ENCODE measurements at places on chromosomes 7 and 10.

GRCh38 chr10:119817991-119818888 is 54.4 kb downstream of the MCMBP start:
- peak; percentile 22 for DNase-seq

DNA sequence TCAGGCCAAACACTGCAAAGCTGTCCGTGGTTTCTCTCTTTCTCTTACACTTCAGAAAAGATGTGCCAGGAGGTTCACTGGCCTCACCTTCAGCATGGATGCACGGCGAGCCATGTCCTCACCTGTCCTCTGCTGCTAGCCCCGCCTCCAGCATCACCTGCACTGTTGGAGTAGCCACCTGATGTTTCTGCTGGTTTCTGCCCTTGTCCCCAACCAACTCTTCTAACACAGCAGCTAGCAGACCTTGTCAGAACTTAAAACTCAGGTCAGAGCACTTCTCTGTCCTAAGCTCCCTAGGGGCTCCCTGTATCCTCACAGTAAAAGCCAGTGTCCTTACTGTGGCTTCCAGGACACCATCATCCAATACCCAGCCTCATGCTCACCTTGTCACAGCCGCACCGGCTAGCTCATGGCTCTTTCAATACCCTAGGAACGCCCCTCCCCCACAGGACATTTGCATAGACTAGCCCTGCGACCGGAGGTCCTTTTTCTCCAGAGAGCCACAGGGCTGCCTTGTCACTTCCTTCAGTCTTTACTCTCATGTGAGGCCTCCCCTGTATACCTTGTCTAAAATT is 15.2 kb downstream of the PALD1 start:
- no peak for DNase-seq

DNA sequence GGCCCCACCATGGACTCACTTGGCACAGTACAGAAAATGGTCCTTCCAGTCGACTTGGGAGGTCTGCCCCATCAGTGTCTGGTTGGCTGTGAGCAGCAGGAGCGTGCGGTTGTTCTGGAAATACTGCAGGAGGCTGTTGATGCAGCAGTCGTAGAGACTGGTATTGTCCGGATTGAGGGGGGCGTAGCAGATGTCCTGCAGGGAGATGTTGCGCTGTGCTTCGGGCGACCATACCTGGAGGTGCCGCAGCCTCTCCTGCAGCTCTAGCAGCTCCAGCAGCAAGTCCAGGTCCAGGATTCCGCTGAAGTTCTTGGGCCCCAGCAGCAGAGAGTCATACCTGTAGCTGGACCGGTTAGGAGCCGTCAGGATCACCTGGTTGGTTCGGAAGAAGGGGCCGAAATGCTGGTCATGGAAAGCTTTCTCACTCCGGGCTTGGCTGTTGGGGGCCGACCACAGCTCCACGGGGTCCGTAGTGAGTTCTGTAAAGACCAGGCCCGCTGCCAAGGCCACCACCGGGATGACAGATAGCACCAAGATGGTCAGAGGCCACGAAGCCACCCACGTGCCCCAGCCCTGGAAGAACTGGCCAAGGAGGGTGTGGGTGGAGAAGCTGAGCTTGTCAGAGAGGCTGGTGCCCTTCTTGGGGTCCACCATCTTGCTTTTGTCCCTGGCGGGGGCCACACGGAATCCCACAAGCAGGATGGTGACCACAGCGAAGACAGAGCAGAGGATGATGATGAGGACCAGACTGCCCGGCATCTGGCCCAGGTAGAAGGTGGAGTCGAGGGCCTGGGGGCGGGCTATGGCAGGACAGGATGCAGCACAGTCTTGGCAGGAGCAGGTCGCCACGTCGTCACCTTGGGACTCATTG is 2.1 kb downstream of the NPC1L1 start:
- no peak for DNase-seq

GRCh38 chr10:102241444-102242117 is at the start of gene PITX3:
Gene PITX3, minus strand, starts transcription at chr10:102241512. Its CDS starts 9,432 bp downstream, at chr10:102232080.
- peak; percentile 91 for DNase-seq

DNA sequence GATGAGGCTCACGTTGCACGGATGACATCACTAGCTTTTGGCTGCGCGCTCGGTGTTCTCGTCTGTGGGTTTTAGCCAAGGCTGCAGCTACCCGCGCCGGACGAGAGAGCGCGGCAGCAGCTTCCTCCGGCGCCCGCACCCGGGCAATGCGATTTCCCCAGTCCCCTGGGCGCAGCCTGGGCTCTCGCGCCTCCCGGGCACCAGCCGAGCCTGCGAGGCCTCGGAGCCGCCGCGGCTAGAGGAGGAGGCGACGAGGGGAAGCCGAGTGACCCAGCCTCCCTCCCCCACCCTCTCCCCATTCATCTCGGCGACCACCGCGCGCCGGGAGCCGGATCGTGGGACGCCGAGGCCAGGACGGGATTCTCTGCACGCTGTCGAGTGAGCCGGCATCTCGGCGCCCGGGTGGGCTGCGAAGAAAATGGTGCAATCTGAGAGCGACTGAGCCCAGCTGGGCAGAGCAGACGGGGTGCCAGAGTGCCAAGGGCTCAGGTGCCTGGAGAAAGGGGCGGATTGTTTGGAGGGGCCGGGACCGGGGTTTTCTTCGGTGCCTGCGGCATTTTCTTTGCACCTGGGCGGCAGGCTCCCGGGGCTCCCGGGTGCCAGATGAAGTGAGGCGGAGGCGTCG is 1.2 kb upstream of the TMEM178B start:
- no peak for DNase-seq

DNA sequence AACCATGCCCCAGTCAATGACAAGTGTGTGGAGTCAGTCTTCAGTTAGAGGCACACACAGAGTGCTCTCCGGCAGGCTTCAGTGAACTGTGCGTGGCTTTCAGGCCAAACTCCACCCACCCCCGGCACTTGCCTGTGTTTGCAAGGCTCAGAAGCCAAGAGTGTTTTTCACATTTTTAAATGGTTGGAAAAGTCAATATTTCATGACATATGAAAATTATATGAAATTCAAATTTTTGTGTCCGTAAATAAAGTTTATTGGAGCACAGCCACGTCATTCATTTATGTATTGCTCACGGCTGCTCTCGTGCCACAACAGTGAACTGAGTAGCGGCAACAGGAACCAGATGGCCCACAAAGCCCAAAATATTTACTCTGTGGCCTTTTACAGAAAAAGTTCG is 104.7 kb downstream of the SFMBT2 start:
- no peak for DNase-seq

- DNase-seq = no peak
Measured at GRCh38 chr10:124059551-124059950, 33.8 kb downstream of the CHST15 start.

DNA sequence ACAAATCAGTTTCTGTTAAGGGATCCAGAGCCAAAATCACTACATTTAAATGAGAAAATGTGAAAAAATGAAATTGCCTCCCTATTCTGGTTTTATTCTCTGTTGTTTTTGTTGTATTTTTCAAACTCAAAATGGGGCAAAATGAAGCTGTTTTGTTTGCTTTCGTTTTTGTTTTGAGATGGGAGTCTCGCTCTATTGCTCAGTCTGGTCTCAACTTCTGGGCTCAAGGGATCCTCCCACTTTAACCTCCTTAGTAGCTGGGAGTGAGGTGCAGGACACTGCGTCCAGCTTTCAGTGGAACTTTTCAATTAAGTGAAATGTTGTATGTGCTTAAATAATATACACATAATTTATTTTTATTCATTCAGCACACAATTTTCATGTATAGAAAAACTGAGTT is 205.0 kb downstream of the SORCS1 start:
- DNase-seq = no peak

DNA sequence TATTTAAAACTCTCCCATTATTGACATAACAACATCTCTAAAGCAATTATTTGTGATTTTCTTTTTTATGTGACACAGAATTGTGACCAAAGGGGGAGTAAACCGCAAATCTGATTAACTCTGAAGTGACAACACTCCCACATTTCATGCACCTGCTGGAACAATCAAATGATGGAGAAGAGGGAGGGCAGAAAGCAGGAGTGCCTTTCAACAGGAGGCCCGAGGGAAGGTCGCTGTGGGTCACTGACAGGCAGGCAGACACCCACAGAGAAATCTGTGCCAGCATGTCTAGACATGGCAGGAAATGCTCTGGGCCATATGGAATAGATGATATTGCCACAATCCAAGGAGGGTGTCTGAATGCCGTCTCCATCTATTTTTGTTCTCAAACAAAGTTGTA is 247.3 kb downstream of the DOCK4 start:
- DNase-seq = no peak

DNA sequence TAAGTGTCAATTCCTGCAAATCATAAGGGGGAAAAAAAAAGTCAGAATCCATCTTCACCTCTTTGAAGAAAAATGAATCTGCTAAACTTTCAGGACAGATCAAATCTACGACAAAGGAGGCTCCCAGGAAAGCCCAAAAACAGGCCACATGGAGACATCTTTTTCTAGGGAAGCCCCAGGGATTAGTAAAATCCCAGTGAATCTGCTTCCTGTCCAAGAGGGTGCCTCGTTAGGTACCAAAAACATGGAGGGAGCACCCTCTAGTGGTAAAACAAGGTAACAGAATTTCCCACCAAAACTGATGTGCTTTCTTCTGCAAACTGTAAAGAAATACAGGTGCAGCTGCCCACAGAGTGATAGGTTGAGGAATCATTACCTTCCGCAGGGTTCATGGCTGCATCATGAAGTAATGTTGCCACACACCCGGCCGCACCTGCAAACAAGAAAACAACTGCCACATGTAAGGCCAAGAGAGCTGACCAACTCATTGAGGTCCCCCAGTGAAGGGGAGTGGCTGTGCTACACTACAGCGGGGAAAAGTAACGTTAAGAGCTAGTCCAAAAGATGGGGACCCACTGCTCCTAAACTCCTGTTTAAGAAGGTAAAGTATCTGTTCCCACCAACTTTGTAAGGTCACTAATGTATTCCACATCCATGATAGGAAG is 7.9 kb downstream of the SLC25A28 start:
- DNase-seq = peak; percentile 68

- DNase-seq = no peak
Measured at GRCh38 chr7:47743965-47744591, 162.2 kb upstream of the TNS3 start.

DNA sequence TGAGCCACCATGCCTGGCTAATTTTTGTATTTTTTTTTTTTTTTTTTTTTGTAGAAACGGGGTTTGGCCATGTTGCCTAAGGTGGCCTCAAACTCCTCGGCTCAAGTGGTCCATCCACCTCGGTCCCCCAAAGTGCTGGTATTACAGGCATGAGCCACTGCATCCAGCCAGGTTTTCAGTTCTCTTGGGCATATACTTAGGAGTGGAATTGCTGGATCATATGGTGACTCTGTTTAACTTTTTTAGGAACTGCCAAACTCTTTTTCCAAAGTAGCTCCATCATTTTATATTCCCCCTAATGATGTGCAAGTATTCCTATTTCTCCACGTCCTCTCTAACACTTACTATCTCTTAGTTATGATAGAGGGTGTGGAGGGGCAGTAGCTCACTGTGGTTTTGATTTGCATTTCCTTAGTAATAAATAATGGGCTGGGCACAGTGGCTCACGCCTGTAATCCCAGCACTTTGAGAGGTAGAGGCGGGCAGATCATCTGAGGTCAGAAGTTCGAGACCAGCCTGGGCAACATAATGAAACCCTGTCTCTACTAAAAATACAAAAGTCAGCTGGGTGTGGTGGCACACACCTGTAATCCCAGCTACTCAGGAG is 41.6 kb downstream of the SUFU start:
- no peak for DNase-seq

DNA sequence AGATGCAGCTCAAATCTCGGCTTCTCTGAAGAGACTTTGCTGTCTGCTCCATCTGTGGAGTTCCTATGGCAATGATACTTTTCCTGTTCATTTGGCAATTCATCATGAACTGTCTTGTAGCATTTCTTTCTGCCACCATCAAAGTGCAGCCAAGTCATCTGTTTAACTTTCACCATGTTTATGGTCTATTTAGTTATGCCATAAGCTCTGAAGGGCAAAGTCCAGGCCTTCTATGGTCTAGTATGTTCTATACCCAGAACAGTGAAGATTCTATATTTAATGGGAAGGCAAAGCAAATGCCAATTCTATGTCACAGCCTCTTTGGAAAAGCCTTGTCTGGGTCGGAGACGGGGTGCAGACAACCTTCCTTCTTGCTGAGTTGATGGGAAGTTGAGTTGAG is 472.6 kb downstream of the PLXNA4 start:
- DNase-seq = no peak

- DNase-seq = no peak
Measured at GRCh38 chr10:11381023-11381422, 230.4 kb downstream of the USP6NL start.

GRCh38 chr7:144830024-144830785 is 5.6 kb downstream of the TPK1 start:
- no peak for DNase-seq

DNA sequence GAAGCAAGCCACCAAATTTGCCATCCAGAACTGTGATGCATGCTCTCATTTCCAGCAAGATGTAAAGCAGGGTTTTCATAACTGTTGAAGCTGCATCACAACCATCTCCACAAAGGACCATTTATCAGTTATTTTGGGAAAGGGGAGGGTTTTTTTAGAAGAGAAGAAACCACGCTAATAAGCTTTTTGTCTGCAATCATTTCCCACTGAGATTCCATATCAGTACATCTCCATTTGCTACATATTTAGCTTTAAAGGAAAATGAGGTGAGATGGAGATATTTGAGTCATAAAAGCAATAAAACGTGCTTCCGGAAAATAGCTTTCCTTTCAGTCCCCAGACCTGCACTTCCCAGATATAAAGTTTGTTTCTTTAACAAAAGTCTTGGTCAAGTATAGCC is 258.2 kb downstream of the FRMD4A start:
- DNase-seq = no peak

DNA sequence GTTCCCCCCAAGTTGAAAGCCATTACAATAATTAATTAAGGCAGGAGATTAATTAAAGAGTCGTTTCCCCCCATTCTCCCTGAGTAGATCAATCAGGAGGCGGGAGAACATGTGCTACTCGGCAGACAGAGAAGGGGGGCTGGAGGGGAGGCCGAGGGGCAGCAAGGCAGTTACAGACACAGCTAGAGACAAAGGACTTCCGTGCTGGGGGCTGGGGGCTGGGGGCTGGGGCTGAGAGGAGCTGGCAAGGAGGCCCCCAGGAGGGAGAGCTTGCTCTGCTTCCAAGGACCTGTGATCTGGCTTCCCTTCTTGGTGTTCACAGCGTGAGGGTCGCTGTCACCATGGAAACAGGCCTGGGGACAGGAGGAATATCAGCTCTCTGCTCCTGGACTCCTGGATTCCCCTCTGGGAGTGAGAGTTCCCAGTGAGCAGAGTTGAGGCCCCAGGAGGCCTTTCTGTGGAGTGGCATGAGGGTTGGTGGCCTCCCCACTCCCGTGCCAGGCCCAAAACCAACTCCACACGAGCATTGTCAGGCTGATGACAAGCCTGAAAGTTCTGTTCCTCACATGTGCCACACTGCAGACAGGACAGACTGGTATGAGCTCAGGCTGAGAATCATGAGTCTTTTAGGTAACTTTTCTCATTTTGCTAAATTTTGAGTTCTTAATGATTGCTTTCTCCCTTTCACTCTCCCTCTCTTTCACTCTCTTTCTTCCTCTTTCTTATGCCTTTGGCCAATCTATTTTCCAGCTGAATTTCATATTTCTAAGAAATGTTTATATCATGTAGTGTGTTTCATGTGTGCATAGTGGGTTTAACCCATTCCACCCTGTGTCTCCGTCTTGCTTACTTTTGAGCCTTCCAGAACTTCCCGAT is 16.4 kb downstream of the FAM241B start:
- DNase-seq = no peak

GRCh38 chr10:24929056-24929544 is 23.3 kb downstream of the PRTFDC1 start:
- no peak for DNase-seq

- DNase-seq = peak; percentile 94
Measured at GRCh38 chr7:151631953-151632749, 112.5 kb upstream of the RHEB start.

Measured in CD4-positive, alpha-beta T cell treated with Interleukin-2 at 100 ng/mL for 4 hours (primary cell).